Progenitor cell of endocrine pancreas (in vitro differentiated cells): ENCODE measurements at places on chromosomes 11 and 22. TPM values are rescaled to one million over a fixed set of nuclear protein-coding genes. Genes with fewer than 3 reads are reported as not detected.

The USH1C gene
- 15.8 and 21.4 TPM in 2 replicates for total RNA-seq

The OR52H1 gene
- 0.26 TPM in 1 of 2 replicates, not detected in the other for total RNA-seq

The KCNA4 gene
- 0.27 and 0.53 TPM in 2 replicates for total RNA-seq

The ELFN2 gene
- 0.36 and 0.44 TPM in 2 replicates for total RNA-seq

GRCh38 chr11:87775036-87775435 lies 400.2 kb downstream of the RAB38 start:
- H3K4me3 ChIP-seq: no peak overlapping the region
- DNase-seq: no peak
- peaks cover 6% of the 10 kb centered on the region for H3K27me3 ChIP-seq
- no peaks in the 10 kb centered on the region for H3K4me1 ChIP-seq
- H3K27ac ChIP-seq: no peak overlapping the region
- no peaks in the 10 kb centered on the region for H3K36me3 ChIP-seq

DNA sequence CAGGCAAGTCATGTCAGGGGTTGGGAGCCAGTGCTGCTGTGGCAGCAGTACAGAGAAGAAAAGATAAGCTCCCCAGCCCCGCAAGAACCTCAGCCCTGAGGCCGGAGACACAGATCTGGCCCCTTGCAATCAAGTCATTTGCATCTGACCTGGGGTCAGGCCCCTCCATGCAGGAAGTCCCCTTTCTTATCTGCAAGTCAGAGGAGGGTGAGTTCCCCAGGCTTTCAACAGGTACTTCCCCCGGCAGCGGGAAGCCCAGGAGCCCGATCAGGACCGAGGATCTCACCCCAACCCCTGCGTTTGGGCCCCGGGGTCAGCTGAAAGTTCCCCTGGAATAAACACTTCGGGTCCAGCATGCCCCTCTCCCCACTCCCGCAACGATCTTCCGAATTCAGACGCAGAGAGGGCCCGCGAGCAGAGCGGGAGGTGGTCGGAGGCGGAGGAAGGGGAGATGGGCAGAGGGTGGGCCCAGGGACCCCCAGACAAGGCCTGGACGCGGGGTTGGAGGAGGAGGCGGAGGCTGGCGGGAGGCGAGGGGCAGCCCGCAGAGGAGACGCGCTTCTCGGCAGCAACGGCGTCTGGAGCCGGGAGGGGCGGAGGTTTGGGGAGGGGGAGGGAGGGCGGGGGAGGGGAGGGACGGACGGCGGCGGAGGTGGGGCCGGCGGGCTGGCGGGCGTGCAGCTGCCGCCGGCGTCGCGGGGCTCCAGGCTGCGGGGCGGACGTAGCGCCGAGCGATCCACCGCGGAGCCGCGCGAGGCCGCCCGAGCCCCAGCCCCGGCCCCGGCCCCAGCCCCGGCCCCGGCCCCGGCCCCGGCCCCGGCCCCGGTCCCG lies at the start of gene TSPAN18:
TSPAN18 (plus strand) TSS at position 680 of the 831 bp plus-strand sequence. CDS start 179,455 bp downstream, outside the sequence.
- peaks cover 15% of the 10 kb centered on the region for H3K27me3 ChIP-seq
- no peaks in the 10 kb centered on the region for H3K36me3 ChIP-seq
- H3K4me1 ChIP-seq: peaks cover 23% of the 10 kb centered on the region
- peak within 1 kb of the TSS; percentile 82 for H3K4me3 ChIP-seq

GRCh38 chr11:123976770-123977560 lies 616 bp downstream of the OR10S1 start:
- no peak overlapping the region for H3K4me3 ChIP-seq
- peaks cover 3% of the 10 kb centered on the region for H3K27me3 ChIP-seq
- peaks cover 5% of the 10 kb centered on the region for H3K4me1 ChIP-seq
- H3K27ac ChIP-seq: no peak overlapping the region
- no peak for DNase-seq

DNA sequence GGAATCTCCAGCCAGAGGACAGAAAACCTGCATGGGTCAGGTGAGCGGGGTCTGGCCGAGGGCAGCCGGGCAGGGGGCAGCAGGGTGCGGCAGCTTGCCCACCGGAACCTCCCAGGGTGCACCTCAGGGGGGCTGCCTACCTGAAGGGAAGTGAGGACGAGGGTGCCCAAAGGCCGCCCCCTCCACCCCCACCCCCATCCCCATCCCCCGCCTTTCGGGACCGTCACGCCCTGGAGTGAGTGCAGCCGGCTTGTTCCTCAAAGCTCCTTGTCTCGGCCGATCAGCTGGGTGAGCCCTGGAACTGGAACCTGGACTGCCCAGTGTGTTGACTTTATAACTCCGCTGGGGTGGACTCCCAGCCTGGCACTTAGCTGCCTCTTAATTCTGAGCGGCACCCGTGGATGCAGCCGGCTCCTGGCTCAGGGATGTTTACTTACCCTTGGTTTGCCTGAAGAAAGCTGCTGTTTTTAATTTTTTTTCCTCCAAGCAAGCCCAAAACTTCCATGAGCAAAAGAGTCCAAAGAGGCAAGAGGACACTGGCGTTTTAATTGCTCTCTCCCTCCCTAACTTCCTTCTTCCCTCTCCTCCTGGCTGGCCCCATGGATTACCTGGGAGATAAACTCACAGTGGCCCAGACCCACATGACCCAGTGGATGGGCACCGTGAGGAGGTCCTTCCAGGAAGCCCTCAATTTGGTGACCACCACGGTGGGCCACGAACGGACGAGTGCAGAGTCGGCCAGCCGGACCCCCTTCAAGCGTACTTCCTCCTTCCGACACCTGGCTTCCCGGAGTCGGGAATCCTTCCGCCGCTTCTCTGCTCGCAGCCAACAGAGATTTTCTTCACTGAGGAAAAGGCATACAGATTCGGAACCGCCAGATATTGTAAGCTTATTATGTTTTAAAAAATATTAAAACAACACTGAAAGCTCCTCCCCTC lies 87.8 kb upstream of the CRYBB3 start:
- no peaks in the 10 kb centered on the region for H3K27me3 ChIP-seq
- no peak for DNase-seq
- peaks cover 3% of the 10 kb centered on the region for H3K36me3 ChIP-seq
- peak overlapping the region; percentile 72 for H3K4me3 ChIP-seq
- H3K4me1 ChIP-seq: peaks cover 41% of the 10 kb centered on the region
- peak overlapping the region; percentile 97 for H3K27ac ChIP-seq

DNA sequence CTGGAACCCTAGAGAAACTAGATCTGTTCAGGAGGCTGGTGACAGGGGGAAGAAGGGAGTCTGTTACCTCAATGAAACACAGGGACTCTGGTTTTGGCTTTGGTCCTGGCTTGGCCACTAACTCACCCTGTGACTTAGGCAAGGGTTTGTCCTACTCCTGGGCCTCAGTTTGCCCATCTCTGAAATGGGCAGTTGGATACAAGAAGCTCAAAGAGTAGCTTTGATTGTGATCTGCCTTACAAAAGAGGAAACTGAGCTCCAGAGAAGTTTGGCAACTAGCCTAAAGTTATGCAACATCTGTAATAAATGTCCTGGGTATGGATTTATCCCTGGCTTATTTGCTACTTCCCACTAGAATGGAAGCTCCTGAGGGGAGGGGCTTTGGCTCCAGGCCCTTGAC lies 24.0 kb upstream of the LMO1 start:
- H3K27ac ChIP-seq: no peak overlapping the region
- H3K27me3 ChIP-seq: peaks cover 7% of the 10 kb centered on the region
- peaks cover 18% of the 10 kb centered on the region for H3K4me1 ChIP-seq
- DNase-seq: no peak

DNA sequence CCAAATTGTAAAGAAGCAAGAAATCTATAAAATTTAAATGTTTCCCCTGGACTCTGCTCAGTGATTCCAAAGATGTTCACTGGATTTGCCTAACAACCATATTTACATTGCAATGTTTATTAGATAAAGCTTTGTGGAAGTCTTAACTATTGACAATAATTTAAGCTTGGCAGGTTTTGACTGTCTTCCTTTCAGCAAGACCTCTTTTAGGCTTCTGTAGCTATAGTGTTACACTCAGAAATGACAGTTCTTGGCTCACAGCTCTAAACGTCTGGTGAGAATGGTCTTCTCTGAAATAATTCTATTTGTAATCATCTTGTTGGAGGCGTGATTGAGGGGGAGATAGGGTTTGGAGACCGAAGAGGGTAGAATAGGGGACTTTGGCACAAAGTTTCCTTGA lies 44.8 kb upstream of the CRTAM start:
- H3K36me3 ChIP-seq: no peaks in the 10 kb centered on the region
- no peak for DNase-seq
- H3K4me3 ChIP-seq: no peak overlapping the region
- no peaks in the 10 kb centered on the region for H3K4me1 ChIP-seq
- no peaks in the 10 kb centered on the region for H3K27me3 ChIP-seq

DNA sequence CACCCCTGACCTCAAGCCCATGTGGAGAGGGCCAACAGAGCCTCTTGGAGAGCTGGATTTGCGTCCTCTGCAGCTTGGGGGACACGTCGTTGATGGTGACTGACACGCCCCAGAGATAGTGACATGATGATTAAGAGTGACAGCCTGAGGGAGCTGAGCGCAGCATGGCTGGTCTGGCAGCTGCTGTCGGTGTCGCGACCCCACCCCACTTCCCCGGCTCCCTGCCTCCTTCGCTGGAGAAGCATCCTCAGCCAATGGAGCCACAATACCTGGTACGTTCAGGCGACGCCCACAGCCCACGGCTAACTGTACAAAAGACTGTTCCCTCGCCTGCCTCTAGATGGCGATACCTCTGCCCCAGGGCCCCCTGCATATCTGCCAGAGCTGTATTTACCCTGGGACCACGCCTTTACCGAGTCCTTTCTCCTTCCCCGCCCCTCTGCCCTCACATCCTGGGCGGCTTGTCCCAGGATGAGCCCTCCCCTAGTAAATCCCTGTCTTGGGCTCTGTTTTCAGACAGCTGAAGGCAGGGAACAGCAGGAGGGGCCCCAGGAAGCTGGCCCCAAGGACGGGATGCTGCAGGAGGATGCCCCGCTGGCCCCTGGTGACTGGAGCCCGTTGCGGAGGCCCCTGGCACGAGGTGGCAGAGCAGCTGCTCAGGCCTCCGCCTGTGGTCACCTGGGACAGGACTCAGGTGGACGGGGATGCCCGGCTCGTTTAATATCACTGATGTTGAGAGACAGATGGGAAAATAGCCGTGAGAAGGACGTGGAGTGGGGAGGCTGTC lies 90.6 kb downstream of the RPS6KA4 start:
- H3K4me3 ChIP-seq: peak overlapping the region; percentile 42
- no peak overlapping the region for H3K27ac ChIP-seq
- no peaks in the 10 kb centered on the region for H3K36me3 ChIP-seq
- DNase-seq: peak; percentile 72

DNA sequence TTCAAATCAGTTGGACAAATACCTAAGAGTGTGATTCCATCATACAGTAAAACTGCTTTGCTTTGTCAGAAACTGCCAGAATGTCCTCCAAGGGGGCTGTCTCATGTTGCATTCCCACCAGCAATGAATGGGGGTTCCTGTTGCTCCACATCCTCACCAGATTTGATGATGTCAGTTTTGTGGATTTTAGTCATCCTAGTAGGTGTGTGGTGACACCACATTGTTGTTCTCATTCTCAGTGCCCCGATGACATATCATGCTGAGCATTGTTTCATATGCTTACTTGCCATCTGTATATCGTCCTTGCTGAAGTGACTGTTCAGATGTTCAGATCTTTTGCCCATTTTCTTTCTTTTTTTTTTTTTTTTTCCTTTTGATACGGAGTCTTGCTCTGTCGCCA lies 37.0 kb downstream of the CDPF1 start:
- no peak for DNase-seq
- no peaks in the 10 kb centered on the region for H3K4me1 ChIP-seq
- peaks cover 67% of the 10 kb centered on the region for H3K36me3 ChIP-seq
- no peaks in the 10 kb centered on the region for H3K27me3 ChIP-seq
